ENCODE measurements at places on chromosomes 3 and 15.
A peak's percentile ranks its signal among the peaks of the same experiment; 100 is the strongest.

- no peak for DNase-seq
These were observed 230.8 kb downstream of the CGGBP1 start for GRCh38 chr3:87828046-87828445.

DNA sequence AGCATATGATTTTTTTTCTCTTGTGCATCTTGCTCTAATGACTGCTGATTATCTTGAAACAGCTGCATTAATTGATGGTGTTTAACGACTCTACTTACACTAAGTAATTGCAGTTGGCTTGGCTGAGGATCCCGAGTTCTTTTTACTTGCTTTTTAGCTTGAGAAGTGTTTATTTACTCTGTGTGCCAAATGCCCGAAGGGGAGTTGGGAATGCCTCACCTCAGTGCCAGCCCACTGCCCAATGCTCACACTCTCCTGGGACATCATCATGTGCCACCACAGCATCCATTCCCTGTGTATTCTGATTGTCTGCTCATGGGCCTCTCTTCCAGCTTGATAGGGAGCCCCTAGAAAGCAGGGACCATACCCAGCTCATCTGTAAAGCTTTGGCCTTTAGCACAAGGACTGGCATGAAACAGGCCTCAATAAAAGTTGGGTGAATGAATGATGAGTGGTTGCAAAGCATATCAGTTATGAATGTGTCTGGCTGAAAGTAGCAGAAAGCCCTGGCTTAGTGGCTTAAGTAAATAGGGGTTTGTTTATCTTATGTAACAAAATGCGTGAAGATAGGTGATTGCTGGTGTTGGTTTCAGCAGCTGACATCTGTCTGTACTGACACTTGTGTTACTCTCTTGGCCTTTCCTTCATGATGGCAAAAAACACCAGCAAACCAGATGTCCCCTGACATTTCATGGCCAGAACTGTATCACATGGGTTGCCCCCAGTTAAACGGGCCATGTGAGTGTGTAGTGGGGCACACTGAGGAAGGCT, 8.1 kb downstream of the PXYLP1 start:
- DNase-seq = no peak

- no peak for DNase-seq
These were observed 1.2 kb downstream of the LARP6 start for GRCh38 chr15:70852501-70853317.

- DNase-seq = no peak
These were observed at the start of gene CAND2 for GRCh38 chr3:12796171-12797123. Gene CAND2, plus strand, starts transcription at chr3:12796680. Its CDS starts 41 bp downstream, at chr3:12796721.

- no peak for DNase-seq
These were observed 44.9 kb downstream of the APBA2 start for GRCh38 chr15:28930476-28931291.

DNA sequence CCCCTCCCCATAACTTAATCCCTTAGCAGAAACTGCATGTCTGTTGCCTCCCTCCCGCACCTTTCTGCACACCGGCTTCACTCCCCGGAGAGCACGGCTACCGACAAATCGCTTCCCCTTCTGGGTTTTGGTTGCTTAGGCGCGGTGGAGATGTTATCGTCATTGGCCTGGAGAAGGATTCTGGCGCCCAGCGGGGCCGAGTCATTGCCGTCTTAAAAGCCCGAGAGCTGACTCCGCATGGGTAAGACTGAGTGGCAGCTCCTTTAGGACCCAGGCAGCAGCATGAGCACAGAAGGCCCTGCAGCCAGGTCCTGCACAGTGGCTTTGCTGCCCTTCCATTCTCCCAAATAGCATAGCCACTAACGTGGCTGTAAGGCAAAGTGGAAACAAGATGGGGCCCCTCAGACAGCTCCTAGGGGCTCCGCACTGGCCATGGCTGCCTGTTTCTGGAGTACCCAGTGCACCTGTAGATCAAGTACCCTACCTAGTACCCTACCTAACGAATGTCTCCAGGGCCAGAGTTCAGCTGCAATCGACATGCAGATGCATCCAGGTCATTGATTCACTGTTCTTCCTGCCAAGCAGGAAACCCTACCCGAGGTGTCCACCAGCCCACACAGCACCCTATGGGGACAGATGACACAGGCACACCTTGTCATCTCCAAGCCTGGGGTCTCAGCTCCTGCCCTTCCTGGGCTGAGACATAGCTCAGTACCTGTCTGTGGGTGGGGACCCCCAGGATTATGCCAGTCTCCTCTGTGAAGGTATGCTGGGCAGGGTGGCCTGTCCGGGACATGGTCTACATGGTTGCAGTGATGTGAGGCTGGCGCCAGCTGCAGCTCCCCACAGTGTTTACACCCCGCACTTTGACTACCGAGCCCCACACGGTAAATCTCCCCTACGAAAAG, 147.6 kb downstream of the LRRK1 start:
- DNase-seq = no peak

DNA sequence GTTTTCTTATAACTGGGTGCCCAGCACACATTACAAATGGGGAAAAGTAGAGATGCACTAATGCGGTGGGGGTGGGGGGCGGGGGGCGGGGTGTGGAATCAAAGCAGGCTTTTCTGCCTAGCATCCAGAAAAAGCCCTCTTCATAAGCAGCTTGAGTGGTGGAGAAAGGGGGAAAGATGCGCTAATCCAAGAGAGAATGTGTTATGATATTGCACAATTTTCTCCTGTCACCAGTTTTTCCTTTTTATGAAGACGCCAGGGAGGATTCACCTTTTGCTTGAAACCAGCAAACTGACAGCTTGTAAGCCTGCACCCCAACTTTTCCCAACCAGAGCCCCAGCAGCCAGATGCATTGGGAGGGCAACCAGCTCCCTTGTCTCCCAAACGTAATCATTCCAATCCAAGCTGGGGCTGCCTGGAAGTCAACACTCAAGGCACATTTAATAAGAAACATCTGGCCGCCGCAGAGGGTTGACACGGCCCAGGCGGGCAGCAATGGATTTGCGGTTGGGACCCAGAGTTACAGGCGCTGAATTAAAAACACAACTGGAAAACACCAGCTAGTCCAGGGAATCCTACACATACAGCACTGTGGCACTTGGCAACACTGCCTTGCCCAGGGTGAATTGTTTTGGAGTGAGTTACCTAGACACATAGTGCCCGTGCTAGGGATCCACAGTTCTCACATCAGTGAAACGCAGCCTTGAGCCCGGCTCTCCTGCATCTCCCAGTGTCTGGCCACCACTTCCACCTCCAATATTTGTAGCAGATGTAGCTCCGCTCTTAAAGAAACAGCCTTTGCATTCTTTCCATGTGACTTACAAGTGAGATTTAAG, 218.5 kb upstream of the PRICKLE2 start:
- no peak for DNase-seq

DNA sequence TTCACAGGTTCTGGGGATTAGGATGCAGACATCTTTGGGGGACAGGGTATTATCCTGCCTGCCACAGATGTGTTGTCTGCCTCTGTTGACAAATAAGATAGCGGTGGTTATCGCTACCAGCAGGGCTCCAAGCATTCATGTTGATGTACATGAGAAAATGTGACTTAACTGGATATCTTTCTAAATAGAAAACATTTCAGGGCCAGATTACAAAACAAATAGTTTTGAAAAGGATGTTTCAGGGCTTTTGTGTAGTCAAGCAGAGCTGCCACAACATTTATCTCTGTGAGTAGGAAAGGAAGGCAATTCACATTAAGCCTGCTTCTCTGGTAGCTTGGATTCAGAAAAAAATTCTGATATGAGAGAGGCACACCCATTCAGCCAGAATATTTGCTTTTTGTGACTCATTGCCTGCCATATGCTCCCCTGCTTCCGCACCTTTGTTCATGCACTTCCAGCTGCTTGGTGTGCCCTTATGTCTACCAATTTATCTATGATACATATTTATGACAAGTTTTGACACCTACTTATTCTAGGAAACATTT, 22.8 kb downstream of the PLS1 start:
- DNase-seq = no peak

- DNase-seq = no peak
These were observed 31.4 kb downstream of the SLC35A5 start for GRCh38 chr3:112593258-112593657.

GRCh38 chr3:49124203-49124602, 3.6 kb upstream of the USP19 start:
- DNase-seq = no peak

GRCh38 chr3:187139126-187139894, at the start of gene RPL39L:
Gene RPL39L, minus strand, starts transcription at chr3:187139496. Its CDS starts 18,196 bp downstream, at chr3:187121300.
- DNase-seq = peak; percentile 87

- DNase-seq = no peak
These were observed 23.8 kb downstream of the EFCAB12 start for GRCh38 chr3:129404610-129405009.

DNA sequence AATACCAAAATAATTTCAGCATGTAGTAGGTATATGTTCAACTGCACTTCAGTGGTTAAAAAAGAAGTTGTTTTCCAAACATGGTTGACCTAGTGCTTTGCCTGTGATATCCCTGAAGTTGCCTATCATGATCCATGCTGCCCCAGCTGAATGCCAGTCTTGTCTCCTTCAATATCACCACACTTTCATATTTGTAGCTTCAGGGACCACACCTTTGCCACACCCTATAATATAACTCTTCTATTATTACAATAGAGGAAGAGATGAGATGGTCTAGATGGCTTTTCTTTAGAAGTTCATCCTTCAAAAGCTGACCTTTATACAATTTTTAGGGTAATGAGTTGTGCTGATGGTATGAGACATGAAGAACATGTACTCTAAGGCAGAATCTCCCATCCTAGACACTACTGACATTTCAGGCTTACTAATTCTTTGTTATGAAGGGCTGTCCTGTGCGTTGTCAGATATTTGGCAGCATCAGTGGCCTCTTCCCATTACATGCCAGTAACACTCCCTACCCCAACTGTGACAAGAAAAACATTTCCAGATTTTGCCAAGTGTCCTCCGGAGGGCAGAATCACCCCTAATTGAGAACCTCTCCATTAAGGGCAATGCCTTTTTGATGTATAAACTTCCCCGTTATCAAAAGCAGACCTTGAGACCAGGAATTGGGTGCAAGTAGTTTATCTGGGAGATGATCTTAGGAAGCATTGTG, 76.2 kb upstream of the PLCL2 start:
- no peak for DNase-seq

GRCh38 chr3:115709931-115710330, 86.6 kb downstream of the GAP43 start:
- no peak for DNase-seq

- no peak for DNase-seq
These were observed 59.0 kb downstream of the ABTB1 start for GRCh38 chr3:127731546-127732289.

DNA sequence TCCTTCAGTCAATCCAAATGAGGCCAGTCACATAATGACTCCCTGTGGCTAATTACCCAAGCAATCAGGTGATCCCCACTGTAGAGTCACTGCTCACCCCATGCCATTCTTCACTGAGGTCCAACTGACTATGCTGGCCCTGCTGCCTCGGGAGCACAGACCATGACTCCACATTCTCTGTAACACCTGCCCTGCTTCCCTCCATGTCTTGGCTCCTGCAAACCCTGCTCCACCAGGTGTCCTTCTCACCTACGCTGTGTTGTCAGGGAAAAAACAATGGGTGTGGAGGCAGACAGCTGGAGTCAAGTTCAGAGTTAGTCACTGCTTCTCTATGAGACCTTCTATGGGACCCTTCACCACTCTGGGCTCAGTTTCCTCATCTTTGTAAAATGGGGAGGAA, 6.1 kb upstream of the SFMBT1 start:
- no peak for DNase-seq

DNA sequence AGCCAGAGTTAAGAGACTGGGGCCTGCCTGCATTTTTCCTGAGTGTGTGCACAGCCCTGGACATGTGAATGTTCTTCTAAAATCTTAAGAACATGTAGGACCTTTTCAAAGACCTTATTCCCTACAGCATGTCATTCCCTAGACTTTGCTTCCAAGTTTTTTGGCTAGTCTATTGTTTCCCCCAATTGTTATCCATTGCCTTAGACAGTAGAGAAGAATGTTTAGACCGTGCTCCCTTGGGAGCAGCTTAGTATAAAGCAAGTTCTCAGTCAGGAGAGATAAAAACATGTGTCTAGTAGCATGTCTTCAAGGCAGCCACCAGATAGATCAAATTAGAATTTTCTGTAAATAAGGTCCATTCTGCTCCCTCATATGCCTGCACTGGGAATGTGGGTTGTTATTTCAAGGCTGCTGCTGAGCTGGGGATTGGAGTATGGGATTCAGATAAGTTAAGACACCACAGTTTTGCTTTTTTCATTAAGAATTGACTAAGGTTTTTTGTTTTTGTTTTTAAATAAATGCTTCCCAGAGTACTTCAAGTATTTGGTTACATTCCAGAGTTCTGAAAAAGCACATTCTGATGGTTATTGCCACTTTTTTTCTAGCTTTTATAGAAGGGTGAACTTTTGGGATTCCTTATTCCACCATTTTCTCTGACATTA, 246.7 kb downstream of the RORA start:
- DNase-seq = no peak

GRCh38 chr3:144039661-144040060, 68.0 kb downstream of the DIPK2A start:
- DNase-seq = no peak

- no peak for DNase-seq
These were observed 86.0 kb downstream of the IQCH start for GRCh38 chr15:67340630-67341029.

- no peak for DNase-seq
These were observed 40.6 kb downstream of the PRICKLE2 start for GRCh38 chr3:64184621-64185020.

GRCh38 chr15:52078197-52078875, 34.2 kb downstream of the BCL2L10 start:
- DNase-seq = no peak

GRCh38 chr15:41990243-41990605, 17.9 kb upstream of the EHD4 start:
- no peak for DNase-seq

GRCh38 chr3:17942856-17943255, 200.4 kb upstream of the TBC1D5 start:
- no peak for DNase-seq

DNA sequence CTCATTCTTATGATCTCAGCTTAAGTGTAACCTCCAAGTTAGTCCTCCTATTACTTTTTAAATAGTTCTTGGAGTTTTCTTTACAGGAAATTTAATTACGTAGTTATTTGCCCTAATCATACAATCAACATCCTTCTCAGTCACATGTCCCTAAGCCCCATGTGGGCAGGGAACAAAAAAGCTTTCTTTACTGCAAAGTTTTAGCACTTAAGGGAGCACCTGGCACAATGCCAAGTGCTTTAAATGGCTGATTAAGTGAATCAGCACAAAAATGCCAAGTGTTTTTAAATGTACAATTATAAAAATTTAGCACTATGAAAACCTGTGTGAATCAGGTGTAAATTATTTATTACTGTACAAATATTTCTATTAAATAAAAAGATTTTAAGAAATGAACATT, 445.3 kb downstream of the C3orf38 start:
- no peak for DNase-seq

GRCh38 chr15:95085056-95085455, 853.7 kb downstream of the MCTP2 start:
- DNase-seq = no peak

GRCh38 chr3:108035751-108036150, 55.1 kb downstream of the CD47 start:
- DNase-seq = no peak

GRCh38 chr15:67201136-67201535, 53.3 kb downstream of the AAGAB start:
- DNase-seq = no peak

GRCh38 chr3:53224536-53224935, 31.3 kb downstream of the TKT start:
- DNase-seq = no peak
